A549 (cell line): ENCODE measurements at places on chromosomes 7 and 10.

- DNase-seq, result no peak
Measured at GRCh38 chr7:46454816-46455215, 533.7 kb upstream of the IGFBP3 start.

- no peak for DNase-seq
Measured at GRCh38 chr7:111711426-111712065, 149.3 kb upstream of the IMMP2L start.

DNA sequence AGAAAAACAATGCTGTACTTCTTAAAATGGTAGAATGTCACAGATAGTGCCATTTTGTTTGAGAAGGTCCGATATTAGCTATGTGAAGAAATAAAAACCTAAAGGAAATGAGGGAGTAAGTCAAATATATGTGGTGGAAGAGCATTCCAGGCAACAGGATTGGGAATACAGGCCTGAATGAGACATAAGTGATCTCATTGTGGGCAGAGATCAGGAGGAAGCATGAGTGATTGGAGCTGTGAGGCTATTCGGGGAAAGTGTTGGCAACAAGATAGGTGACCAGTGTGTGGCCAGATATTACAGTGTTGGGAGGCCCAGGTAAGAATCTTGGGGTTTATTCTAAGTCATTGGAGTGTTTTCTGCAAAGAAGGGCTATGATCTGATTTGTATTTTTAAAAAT lies 41.3 kb upstream of the AGMO start:
- DNase-seq, result no peak

DNA sequence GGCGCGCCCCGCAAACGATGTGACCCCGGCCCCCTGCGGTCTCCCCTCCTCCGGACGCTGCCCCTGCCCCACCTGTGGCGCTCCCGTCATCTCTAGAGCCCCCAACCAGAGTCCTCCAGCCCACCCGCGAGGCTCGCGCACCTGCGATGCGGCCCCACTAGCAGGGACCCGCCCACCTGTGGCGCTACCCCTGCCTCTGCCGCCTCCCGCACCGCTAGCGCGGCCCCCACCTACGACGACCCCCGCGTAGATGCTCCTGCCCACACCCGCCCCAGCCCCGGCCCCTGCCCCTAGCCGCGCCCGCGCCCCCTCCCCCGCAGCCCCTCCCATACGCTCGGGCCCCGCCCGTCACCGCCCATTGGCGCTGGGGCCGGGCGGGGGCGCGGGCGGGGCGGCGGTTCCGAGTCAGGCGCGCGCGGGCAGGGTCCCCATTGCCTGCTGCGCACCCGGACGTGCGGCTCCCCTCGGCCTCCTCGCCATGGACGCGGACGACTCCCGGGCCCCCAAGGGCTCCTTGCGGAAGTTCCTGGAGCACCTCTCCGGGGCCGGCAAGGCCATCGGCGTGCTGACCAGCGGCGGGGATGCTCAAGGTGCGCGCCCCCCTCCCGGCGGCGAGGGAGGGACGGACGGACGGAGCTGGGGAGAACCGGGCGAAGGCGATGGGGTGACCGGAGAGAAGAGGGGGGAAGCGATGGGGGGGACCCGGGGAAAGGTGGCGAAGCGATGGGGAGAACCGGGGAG lies at the start of gene PFKP:
Gene PFKP (plus strand): TSS at position 431 of the 741 bp plus-strand sequence. CDS start 48 bp downstream, at position 479.
- DNase-seq, result peak; percentile 49

GRCh38 chr7:158750702-158751101 lies 46.1 kb upstream of the NCAPG2 start:
- no peak for DNase-seq

DNA sequence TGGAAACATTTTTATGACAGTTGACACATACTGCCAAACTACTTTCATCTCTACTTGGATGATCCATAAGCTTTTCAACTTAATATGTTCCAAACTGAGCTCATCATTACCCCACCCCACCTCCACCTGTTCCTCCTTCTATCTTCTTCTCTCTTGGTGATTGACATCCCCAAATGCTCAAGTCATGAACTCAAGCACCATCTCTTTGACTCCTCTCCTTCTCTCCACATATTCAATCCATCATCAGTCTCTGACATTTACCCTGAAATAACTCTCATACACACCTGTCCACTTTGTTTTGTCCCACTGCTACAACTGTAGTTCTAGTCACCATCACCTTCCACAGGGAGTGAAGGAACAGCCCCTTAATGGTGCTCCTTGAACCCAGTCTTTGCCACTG lies 43.3 kb downstream of the SGCE start:
- no peak for DNase-seq

DNA sequence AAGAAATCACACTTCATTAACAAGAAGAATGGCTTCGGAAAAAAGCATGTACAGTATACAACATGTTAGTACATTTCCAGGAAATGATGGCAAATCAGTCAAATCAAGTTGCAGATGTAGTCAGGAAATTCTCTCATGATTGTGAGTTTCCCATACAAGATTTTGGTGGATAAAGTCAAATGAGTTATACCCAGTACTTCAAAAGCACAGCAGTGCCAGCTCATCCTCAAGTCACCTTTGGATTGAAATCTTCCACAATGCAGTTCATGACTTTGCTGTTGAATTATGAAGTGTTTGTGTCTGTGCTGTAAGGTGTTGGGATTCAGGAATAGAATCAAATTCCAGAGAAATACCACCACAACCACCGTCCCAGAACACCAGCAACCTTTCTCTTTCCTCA lies 301.3 kb upstream of the BMPER start:
- DNase-seq, result no peak

DNA sequence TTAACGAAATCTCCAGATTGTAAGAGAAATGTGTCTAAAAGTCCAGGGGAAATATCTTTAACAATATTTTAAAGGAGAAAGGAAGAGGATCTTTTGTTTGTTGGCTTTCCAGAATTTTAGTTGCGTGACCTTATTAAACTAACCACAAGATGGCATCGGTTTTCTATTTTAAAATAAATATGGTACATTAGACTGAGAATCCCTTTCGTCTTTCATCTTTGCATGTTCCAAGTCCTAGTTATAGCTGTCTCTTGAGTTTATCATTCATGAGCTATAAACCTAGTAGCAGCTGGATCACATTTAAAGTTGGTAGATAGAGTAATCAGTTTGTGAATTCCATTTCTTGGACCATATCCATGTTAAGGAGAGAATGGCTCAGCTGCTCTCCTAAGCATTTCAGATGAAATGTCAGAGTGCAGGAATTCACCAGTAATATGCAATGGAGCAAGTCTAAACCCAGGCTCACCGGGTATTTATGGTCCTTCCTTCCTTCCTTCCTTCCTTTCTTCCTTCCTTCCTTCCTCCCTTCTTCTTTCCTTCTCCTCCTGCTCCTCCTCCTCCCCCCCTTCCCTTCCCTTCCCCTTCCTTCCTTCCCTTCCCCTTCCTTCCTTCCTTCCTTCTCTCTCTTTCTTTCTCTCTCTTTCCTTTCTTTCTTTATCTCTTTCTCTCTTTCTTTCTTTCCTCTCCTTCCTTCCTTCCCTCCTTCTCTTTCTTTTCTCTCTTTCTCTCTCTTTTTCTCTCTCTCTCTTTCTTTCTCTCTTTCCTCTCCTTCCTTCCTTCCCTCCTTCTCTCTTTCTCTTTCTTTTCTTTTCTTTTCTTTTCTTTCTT lies 57.8 kb upstream of the RAB18 start:
- peak; percentile 13 for DNase-seq

- no peak for DNase-seq
Measured at GRCh38 chr10:98477861-98478260, 31.1 kb upstream of the HPS1 start.

- DNase-seq, result no peak
Measured at GRCh38 chr7:92750447-92750839, 85.9 kb downstream of the CDK6 start.

DNA sequence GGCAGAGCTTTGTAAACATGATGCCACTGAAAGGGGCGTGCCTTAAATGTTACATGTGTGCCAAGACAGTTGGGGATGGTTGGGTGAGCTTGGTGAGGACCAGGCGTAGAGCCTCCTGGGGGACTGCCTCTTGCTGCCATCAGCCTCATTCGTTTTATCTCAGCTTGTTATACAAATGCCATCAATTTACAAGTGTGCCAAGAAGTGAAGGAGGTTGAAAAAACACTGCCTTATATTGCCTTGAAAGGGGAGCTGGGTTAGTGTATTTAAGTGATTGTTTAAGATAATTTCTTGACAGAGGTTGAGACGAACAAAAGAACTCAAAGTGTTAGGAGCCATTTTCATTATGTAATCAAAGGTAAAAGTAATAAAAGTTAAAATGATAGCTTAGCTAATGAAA lies 354.7 kb downstream of the PHTF2 start:
- no peak for DNase-seq

DNA sequence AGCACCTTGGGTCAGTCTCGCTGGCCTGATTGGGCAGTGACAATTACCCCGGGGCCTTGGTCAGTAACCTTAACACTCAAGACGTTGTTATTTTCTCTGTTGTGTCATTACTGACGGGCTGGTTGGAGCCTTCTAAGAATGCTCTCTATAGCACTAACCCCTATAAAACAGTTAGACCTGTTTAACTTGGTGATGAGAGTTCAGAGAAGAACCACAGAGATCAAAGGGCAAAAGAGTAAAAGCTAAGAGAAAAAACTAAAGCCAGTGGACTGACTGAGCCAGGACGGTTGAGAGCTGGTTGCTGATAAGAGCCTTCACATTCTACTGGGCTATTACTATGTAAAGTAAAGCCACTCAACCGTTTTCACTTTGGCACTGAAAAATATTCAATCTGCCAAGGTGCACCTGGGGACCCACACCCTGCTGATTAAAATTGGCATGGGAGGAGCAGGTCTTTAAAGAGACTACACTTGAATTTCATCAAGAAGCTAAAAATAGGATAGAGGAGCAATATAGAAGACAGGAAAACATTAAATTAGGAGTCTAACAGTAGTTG lies 13.6 kb upstream of the ITGB1 start:
- DNase-seq, result peak; percentile 73
